ENCODE measurements at places on chromosomes 11 and 22. TPM values are rescaled to one million over a fixed set of nuclear protein-coding genes. Genes with fewer than 3 reads are reported as not detected.

The TSKU gene
- total RNA-seq, result 16.2 TPM

The RIMBP3C gene
- total RNA-seq, result not detected

The GCAT gene
- 19.7 TPM for total RNA-seq

The SCGB1D1 gene
- total RNA-seq, result not detected

The NXPE4 gene
- not detected for total RNA-seq

The SNX32 gene
- 1.0 TPM for total RNA-seq

The APOBEC3G gene
- 5.1 TPM for total RNA-seq

The ZNF70 gene
- 6.0 TPM for total RNA-seq

The CDC42EP1 gene
- 146 TPM for total RNA-seq

The GAB4 gene
- total RNA-seq, result not detected

The CCS gene
- total RNA-seq, result 37.2 TPM

The C11orf86 gene
- total RNA-seq, result not detected

The SEZ6L gene
- total RNA-seq, result not detected

The MMP8 gene
- not detected for total RNA-seq

The NLRP14 gene
- 0.35 TPM for total RNA-seq

The TMEM151A gene
- total RNA-seq, result not detected

The FGF4 gene
- not detected for total RNA-seq
